ENCODE measurements at places on chromosomes 4 and X.
A peak's percentile ranks its signal among the peaks of the same experiment; 100 is the strongest.

DNA sequence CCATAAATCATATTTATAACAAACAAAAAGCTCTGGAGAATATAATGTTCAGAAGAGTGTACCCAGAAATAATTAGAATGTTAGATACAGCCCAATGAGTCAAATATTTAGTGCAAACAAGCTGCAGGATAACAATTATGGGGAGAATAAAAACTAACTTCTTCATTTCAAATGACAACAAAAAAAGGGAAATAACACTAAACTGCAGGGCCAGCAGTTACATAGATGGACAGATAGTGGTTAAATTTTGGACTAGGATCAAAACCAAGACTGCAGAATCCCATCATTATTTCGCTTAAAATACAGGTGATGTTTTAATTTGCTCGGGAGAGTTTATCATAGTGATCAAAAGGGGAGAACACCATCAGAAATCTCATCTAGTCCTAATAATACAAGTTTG is 617 bp upstream of the GPR34 start:
- DNase-seq = no peak

- DNase-seq = no peak
Measured at GRCh38 chrX:47610511-47610910, 9.1 kb downstream of the SYN1 start.

DNA sequence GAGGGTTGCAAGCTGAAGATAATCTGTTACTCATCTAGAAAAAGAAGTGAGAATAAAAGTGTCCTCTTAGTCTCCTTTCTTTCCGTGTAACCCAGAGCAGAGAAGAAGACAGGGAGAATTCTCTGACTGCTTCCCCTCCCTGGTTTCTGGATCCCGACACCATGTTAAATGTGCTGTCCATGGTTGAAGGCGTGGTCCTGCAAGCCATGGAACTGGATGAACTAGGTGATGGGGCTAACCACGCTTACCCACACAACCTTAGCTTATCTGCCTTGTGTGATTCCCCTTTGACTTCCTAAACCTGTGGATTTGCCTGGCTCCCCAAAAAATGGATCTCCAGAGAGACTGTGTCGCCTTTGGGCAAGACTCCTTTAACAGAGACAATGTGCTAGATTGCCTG is 907.6 kb downstream of the FSTL5 start:
- no peak for DNase-seq

DNA sequence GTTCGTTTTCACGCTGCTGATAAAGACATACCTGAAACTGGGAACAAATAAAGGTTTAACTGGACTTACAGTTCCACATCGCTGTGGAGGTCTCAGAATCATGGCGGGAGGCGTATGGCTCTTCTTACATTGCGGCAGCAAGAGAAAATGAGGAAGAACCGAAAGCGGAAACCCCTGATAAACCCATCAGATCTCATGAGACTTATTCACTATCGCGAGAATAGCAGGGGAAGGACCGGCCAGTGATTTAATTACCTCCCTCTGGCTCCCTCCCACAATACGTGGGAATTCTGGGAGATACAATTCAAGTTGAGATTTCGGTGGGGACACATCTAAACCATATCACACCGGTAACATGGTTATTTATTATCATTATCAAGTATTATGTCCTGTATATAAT is 2204.5 kb downstream of the ARAP2 start:
- DNase-seq = no peak

DNA sequence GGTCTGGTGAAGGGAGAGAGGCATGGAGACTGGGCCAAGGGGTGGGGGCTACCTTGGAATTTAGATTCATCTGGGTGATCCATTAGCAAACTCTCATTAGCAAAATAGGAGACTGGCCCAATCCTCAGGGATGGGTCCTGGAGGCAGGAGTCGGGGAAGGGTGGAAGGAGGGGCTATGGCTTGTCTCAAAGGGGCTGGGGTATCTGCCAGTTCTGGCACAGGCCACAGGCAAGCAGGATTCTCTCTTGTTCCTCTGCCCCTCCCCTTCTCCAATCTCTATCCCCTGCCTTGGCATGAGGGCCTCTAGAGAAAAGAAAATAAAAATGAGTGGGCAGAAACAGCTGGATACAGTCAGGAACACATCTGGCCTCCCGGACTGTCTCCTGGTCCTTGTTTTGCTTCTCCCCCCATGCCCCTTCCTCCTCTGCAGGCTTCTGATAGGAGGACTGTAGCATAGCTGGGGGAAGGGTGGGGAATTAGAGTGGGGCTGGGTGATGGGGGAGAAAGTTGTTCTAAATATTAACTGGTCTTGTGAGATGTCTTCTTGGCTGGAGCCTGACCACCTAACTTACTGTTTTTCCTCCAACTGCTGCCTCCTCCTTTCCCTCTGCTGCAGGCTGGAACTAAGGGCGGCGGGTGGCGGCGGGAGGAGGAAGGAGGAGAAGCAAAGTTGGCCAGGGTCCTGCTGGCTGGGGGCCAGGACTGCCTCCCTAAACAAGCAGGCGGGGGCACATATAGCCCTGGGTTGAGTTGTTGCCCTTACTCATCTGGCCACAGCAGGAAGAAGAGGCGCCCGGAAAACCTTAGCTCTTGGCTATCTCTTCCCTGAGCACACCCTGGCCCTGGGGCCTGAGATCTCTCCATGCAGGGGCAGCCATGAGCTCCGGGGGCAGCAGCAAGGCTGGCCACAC is 53.3 kb upstream of the LAS1L start:
- no peak for DNase-seq

GRCh38 chr4:114807357-114807756 is 208.8 kb downstream of the UGT8 start:
- no peak for DNase-seq

DNA sequence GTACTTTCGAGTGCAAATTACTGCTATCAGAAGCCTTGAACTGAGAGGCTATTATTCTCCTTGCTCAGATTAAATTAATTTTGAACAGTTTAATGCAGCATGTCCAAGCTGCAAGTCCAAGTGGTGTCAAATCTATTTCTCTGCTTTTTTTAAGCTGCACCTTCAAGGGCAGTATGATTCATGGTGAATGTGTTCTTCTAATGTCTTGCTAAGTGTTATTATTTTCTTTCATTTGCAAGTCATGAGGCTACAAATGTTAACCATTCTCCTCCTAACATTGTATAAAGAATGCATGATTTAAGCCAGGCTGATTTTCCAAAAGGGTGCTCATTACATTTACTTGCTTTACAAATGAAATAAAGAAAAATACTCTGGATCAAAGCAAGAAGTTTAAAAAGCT is 200.4 kb downstream of the TEX13C start:
- no peak for DNase-seq

GRCh38 chr4:69517674-69518073 is 22.0 kb upstream of the UGT2B4 start:
- no peak for DNase-seq

DNA sequence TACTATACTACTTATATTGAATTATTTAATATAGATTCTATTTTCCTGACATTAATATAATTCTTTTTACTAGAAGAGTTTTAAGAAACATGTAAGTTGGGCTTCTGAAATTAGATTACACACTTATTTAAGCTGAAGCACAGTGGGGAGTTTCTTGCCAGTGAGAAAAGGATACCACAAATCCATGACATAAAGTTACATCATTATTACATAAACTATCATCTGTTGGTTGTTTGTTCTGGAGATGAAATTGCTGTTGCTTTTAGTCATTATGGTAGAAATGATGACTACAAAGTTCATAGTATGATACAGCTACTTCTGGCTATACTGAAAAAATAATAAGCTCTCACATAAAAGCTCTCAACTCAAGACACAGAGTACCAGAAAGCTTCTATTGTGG is 880.4 kb downstream of the PCDH18 start:
- DNase-seq = no peak

GRCh38 chr4:112647785-112648184 is 10.8 kb downstream of the LARP7 start:
- DNase-seq = no peak

DNA sequence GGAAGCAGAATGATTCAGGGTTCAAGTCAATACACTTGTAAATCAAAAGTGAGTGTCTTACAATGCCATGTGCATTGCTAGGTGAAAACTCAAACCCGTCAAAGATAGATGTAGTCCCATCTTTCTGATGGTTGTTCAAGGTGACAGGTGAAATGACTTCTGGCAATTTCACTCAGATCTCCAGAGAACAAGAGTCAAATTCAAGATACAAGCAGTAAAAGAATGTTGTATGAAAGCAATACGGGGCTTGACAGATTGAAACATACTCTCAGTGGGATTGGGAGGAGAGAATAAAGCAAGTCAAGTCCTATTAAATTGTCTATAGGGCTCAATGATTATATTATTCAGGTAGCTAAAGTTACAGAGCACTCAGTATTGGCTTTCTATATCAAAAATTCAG is 105.1 kb upstream of the ANXA10 start:
- no peak for DNase-seq

DNA sequence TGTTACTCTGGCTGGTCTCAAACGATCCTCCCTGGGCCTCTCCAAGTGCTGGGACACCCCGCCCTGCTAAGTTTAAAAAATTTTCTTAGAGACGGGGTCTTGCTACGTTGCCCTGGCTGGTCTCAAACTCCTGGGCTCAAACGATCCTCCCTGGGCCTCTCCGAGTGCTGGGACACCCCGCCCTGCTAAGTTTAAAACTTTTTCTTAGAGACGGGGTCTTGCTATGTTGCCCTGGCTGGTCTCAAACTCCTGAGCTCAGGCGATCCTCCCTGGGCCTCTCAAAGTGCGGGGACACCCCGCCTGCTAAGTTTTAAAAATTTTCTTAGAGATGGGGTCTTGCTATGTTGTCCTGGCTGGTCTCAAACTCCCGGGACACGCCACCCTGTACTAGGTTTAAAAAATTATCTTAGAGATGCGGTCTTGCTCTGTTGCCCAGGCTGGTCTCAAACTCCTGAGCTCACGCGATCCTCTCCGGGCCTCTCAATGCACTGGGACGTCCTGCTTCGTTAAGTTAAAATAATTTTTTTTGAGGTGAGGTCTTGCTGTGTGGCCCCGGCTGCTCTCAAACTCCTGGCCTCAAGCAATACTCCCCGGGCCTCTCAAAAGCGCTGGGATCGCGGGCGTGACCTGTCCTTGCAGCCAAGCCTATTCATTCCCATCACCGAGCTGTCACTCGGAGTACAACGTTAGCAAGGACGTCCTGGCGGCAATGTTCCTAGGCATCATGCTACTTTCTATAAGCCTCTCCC is 1.1 kb downstream of the SLC25A6 start:
- DNase-seq = no peak

DNA sequence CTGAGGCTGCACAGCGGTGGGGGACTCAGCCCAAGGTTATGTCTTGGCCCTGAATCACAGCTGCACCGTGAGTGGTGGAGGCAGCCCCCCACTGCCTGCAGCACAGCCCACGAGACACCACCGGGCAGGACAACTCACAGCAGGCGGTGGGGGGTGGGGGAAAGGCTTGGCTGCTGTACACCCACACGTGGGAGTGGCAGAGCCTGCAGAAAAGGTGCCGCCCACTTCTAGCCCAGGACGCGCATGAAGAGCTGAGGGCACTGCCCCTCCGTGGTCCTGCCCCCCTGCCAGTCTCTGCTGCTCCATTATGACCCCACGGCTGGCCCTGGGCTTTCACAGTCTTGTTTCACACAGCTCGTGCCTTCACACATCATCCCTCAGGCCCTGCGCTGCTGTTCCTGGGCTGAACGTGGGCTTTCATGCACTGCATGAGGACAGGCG is 40.8 kb downstream of the FGFRL1 start:
- no peak for DNase-seq

GRCh38 chr4:36053930-36054329 is 190.4 kb downstream of the ARAP2 start:
- DNase-seq = no peak

- no peak for DNase-seq
Measured at GRCh38 chr4:177403746-177404145, 38.5 kb downstream of the AGA start.

DNA sequence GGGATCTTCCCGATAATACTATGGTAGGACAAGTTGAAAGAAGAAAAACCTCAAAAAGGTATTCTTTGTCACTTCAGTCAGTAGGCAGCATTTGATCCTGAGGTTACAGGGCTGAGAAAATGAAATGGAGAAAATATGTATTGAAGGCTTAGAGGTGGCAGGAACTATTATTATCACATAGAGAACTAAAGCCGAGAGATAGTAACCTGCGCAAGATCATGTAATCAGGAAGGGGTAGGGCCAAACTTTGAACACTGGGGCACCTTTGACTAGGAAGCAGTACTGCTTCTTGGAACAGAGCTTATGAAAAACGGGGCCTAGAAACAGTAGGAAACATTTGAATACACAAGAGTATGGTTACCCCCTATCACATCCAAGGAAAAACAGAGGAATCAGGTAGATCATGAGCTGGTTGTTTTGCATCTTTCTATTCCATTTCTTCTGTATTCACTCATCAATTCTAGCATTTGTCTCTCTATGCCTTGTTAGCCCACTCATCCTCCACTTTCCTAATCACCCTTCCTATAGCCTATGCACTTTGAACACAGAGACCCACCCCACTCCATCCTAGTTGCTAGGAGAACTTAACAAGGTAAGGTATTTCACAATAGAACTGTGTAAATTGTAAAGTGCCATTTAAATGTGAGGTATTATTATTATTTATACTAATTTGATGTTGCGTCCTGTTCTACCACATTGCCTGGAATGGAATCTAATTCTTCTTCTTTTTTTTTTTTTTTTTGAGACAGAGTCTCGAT is 34.6 kb upstream of the SLC9A7 start:
- DNase-seq = no peak

DNA sequence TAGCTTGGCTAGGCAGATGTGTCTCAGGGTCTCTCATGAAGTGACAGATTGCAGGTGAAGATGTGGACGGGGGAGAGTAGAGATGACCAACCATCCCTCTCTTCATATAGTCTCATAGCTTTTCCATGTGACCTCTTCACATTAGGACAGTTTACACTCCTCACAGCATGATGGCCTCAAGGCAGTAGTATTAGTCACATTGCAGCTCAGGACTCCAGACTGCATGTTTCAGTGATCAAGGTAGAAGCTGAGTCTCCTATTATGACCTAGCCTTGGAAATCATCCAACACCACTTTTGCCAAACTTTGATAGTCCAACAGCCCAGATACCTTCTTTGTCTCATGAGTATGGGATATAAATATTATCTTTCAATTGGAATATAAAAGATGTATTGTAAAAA is 147.7 kb downstream of the GASK1B start:
- DNase-seq = no peak

DNA sequence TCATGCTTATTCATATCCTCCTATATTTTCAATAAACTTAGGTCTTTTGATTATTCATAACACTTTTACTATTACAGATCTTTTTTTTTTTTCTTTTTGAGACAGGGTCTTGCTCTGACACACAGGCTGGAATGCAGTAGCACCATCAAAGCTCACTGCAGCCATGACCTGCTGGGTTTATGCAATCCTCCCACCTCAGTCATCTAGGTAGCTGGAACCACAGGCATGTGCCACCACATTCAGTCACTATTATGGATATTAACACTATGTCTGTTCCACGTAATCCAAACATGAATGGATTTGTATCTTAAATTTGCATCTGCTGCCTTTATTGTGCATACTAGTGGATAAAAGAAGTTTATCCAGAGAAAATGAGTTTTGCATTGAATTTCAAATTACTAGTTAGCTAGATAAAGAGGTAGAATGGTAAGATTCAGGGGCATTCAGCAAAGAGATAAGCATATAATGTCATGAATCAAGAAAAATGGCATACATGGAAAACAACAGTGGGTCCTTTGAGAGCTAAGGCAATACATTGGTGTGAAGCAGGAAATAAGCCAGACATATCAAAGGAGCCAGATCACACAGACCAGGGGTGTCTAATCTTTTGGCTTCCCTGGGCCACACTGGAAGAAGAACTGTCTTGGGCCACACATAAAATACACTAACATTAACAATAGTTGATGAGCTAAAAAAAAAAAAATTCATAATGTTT is 13.9 kb downstream of the ANAPC10 start:
- DNase-seq = no peak

GRCh38 chr4:119666653-119667091 is 38.1 kb upstream of the PDE5A start:
- no peak for DNase-seq

GRCh38 chrX:54043541-54044125 is 640 bp downstream of the PHF8 start:
- DNase-seq = peak; percentile 17

Data from activated T-helper 1 cell treated with anti-CD3 and anti-CD28 coated beads, Interleukin-2, amount 50 U/mL, for 16 hours (primary cell).